NCI-H510A treated with DMSO at 0.1 percent for 48 hours (cell line): ENCODE measurements at places on chromosomes 1 and 21.

- DNase-seq = no peak
Observed at GRCh38 chr21:31986035-31986856, 113.4 kb downstream of the HUNK start.

DNA sequence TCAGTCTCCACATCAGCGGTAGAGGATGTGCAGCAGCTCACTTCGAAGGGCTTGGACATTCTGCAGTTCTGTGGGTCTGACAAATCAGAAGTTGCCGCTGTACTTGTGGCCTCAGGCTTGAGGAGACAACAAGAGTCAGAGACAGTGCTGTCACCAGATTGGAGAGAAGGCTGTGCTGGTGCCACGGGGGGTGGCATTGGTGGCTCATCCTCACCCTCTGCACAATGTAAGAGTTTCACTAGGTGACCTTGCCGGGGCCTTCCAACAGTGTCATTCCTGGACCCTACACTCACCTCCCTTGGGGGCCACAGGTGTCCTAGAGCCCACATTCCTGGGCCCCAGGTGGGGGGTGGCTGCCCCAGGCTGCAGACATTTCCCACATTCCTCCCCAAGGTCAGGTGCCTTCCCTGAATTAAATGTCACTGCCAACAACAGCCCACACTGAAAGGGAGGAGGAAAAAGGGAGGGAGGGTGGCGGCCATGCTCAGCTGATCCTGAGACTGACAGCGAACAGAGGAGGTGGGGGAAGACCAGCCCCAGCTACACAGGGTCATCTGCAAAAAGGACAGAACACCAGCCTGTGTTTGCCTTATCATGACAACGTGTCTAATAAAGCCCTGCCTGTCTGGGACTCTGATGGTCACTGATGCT is 46.4 kb downstream of the TMCC2 start:
- DNase-seq = no peak

DNA sequence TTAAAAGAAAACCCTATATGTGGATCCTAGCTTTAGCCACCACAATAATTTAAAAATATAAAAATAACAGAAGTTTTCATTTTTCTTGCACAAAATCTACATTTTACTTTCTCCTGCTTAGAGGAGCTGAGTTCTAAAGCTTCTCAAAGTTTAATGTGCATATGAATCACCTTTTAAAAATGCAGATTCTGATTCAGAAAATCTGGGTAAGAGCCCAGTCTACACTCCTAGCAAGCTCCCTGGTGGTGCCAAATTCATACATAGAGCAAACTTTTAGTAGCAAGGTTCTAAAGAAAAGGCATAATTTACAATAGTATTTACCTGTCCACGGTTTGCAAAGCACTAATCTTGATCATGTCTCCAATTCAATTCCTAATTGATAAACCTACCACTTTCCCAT is 19.3 kb downstream of the RSBN1 start:
- DNase-seq = no peak

- no peak for DNase-seq
Observed at GRCh38 chr1:44460107-44460882, 55.2 kb downstream of the RNF220 start.

DNA sequence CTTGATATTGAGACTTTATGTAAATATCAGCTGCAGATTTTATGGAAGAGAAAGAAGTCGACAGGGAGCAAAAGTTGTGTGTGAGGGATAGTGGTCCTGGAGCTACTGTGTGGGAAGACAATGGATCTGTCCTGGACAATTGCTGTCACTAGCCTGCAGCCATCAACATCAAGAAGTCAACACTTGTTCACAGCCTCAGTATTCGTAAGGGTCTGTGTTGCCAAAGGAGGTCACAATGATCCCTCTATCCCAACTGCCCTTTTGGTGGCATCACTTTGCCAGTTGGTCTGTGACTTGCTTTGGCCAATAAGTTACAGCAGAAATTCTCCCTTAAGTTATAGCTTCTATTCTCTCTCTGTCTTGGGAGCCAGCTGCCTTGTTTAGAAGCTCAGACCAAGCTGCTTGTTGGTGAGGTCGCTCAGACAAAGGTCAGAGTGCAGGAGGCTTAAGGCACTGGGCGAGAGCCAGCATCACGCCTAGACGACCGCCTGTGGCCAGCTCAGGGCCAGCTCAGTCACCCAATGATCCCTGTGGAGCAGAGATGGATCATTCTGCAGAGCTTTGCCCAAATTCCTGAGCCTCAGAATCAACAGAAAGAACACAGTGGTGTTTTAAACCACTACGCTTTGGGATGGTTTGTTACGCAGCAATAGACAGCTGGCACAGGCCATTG is 134.9 kb downstream of the RHOU start:
- no peak for DNase-seq

DNA sequence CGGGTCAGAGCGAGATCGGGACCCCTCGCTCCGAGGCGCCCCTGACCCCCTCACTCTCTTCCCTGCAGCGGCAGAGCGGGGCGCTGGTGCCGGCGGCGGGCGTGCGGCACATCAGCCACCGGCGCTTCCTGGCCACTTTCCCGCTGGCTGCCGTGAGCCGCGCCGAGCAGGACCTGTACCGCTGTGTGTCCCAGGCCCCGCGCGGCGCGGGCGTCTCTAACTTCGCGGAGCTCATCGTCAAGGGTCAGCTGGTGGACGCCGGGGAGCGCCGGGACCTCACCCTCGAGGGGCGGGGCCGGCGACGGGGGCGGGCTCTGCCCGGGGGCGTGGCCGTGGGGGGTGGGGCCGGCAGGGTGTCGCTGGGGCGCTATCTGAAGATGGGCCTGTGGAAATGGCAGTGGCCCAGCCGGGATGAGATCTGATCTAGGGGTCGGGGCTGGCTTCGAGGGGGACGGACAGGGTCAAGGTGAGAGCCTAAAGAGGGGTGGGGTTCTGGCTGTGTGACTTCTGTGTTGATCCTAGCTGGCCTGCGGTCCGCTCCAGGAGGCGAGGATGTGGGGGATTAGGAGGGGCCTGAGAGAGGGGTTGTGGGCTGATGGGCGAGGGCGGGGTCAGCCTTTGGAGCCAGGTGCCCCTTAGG is 23.6 kb downstream of the PTPRU start:
- no peak for DNase-seq

GRCh38 chr21:33121715-33122475 is 52.0 kb downstream of the OLIG1 start:
- no peak for DNase-seq

DNA sequence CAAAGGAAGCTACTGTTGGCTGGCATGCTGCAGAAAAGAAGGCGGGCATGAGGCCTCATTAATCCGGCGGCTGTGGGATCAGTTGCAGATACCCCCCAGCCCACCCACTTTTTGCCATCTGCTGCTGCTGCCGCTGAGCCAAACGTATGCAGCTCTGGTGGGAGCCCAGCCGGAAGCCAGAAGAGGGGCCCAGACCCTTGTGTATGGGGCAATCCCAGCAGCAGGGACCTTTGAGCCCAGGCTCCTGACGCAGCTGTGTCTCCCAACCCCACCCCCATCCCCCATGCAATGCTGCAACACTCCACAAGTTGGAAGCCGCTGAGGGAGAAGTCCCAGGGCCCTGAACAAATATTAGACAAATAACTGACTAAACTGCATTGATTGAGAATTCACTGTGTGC is 106.0 kb downstream of the ELAVL4 start:
- no peak for DNase-seq

DNA sequence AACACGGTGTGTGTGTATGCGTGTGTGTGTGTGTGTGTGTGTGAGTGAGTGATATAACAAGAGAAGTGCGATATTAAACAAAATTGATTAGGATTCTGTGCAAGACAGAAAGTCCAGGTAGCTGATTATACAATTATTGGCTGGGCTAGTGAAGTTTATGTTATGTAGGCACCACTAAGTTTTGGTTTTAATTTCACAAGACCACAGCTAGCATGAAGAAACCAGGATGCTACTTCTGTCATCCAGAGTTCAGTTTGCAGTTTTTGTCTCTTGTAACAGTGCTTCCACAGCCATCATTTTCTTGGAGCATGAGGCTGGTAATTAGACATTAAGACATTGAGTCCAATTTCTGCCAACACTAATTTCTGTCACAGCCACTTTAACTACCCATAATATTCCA is 1590.2 kb upstream of the B3GALT2 start:
- DNase-seq = no peak

GRCh38 chr1:243499711-243500110 is 243.9 kb downstream of the SDCCAG8 start:
- no peak for DNase-seq

DNA sequence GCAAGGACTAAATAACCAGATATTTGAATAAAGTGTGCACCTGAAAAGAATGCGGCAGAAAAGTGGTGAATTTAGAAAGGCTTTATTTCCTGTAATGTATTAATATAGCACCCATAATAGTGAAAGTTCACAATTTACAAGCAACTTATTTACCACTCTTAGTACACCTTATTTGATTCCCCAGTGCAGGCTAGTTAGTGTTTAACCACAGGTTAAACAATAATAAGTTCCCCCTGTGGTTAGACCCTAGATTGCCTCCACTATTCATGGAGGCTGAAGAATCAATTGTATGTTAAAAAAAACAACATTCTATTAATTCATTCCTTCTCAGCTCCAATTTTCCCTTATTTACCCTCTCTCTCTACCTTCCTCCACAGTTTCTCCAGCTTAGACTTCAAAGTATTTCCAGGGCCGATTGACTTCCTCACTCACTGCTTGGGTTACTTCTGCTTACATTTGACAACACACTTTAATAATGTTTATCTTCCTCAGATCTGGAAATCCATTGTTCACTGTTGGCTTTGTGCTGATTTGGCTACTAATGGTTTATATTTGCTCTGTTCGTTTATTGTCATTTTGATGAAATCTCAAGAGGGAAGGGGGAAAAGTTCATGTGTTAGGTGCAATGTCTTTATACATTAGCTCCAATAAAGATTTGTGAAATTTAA is 796.3 kb downstream of the BRINP3 start:
- no peak for DNase-seq

DNA sequence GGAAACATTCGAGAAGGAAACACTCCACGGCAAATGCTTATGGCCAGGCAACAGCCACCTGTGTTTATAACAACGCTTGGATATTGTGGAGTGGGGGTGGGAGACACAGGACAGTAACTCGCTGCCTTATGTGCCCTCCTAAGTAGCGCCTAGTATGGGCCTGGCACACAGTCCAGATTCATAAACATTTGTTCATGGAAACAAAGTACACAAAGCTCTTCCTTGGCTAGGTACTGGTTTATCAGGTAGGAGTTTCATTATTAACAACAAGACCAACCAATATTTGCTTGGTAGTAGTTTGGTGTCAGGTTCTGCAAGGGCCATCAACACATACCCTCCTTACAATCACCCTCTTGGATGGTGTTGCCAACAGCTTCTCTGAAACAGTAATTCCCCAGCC is 23.4 kb downstream of the TMCO4 start:
- DNase-seq = peak; percentile 87

GRCh38 chr1:246142320-246142893 is 364.7 kb downstream of the SMYD3 start:
- DNase-seq = no peak

- no peak for DNase-seq
Observed at GRCh38 chr21:37446552-37446951, 80.0 kb downstream of the DYRK1A start.

DNA sequence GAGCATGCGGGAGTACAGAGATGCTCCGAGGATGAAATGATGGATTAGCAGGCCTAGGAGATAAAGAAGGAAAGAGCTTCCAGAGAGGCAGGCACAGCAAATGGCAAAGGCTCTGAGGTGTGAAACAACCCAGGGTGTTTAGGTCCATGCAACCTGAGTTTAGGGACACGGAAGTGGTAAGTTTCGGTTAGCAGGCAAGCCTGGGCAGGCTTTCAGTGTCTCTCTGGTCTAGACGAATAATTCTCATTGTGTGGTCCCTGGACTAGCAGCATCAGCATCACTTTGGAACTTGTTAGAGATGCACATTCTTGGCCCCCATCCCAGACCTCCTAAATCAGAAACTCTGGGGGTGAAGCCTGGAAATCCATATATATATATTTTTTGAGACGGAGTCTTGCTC is 18.6 kb downstream of the NKAIN1 start:
- no peak for DNase-seq

DNA sequence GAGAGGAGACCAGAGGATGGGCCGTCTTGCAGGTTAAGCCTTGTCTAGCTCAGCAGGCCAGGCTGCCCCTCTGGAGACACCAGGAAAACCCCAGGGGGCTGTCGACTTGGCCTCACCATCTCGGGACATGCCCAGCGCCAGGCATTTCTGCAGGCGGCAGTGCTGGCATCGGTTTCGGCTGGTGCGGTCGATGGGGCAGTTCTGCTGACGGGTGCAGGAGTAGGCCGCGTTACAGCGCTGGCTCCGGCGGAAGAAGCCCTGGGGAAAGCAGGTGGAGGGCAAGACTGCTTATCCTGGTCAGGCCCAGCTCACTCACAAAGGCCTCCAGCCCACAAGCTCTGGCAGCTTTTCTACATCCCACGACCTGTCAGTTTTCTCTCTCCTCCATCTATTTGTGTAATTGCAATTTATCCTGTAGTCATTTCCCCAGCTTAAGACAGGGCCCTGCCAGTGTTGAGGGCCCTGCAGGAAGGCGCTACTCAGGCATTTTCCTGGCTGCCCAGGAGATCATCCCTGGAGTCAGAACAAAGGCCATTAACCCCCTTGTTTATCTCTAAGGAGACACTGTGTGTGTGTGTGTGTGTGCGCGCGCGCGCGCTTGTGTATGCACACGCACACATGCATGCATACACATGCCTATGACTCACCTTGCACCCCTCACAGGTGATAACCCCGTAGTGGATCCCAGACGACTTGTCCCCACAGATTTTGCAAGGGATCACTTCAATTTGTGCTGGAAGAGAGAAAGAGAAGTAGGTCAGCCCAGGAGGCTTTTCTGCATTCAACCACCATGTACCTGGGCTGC is 11.5 kb upstream of the LINGO4 start:
- no peak for DNase-seq

DNA sequence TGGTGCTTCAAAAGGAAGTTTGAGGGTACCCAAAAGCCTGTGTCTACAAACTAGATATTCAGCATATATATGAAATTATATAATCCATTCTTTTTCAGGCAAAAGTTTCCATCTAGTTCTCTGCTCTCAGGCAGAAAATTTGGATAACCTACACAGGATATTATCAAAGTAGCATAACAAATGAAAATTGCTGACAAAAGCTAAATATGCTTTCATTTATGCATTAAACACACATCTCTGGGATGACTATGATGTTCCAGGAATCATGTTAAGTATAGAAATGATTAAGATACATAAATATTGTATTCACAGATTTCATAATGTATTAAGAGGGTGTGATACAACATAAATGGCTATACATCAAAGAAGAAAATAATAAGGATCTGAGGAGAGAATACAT is 92.8 kb downstream of the LRRC53 start:
- no peak for DNase-seq

GRCh38 chr1:229029879-229030235 is 241.1 kb upstream of the RAB4A start:
- DNase-seq = no peak

GRCh38 chr1:167538657-167539056 is 14.9 kb downstream of the CREG1 start:
- DNase-seq = no peak
